Activated T-cell treated with anti-CD3 and anti-CD28 coated beads, Interleukin-2, amount 50 U/mL, for 1 hour (primary cell): ENCODE measurements at places on chromosomes 4 and X.

GRCh38 chrX:78326401-78326800, 1.0 kb downstream of the CYSLTR1 start:
- DNase-seq = no peak

DNA sequence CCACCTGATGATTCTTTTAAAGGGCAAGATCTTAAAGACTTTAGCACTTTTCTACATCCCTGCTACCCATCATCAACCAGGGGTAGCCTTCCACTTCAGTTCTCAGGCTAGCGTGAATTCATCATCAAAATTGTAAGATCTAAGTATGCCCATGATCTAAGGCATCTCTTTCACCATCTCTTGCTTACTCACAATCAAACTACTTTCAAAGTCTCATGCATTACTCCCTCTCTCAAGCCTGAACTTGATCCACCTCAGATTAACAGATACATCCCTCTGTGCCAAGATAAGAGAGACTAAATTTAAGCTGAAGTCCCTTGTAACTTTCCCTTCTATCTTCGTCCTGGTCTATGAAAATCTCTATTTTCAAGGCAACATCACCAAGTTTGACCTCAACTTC, 62.8 kb downstream of the DHX15 start:
- no peak for DNase-seq

DNA sequence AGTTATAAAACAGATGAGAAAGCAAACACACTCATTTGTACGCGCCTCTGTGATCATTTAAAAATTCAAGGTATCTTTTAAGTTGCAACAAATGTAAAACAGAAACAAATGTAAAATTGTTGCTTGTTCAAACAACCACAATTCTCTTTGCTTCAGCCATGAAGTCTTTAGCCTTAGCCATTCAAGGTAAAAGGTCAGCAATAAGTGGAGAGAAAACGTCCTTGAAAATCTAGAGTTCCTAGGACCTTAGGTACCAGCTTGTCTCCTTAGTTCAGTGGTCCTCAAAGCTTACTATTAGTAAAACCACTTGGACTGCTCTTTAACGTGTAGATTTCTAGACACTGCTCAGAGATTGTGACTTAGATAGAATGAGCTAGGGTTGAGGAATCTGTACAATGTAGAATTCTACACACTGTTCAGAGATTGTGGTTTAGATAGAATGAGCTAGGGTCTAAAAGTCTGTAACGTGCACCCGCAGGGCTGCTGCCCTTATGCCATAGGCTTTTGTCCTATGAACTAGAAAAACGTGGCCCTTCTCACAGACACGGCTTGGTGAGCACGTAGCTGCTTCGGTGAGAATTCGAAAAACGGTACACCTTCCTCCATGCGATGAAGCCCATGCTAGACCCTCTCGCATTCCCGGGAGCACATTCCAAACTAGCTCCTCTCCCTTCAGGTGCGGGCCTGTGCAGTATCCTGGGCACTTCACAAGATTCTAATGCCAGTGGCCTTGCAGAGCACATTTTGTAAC, 1.7 kb downstream of the PLAC8 start:
- peak; percentile 24 for DNase-seq

GRCh38 chr4:77145842-77146185, 11.2 kb upstream of the CCNG2 start:
- no peak for DNase-seq

DNA sequence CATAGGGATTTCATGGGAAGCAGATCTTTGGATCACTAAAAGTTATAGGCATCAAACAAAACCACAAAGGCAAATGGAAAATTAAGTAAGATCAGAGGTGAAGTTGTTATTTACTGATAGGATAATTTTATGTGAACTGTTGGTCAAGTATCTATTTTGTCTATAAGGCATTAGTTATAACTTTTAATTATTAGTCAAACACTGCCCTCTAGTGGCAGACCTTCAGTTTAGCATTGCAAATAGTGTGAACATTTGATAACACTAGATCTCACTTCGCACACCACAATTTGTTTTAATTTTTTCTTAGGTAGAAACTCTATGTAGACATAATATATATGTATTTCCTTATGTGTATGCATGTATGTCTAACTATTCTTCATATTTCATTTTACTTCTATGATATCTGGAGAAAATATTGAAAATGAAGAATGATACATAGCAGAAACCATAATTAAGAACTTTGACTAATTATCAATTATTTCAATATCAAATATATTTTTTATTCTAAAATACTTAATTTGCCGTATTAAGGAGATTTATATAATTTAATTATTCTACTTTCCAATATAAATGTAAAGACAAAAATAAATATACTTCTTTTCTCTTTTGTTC, 214.5 kb upstream of the TACR3 start:
- no peak for DNase-seq

DNA sequence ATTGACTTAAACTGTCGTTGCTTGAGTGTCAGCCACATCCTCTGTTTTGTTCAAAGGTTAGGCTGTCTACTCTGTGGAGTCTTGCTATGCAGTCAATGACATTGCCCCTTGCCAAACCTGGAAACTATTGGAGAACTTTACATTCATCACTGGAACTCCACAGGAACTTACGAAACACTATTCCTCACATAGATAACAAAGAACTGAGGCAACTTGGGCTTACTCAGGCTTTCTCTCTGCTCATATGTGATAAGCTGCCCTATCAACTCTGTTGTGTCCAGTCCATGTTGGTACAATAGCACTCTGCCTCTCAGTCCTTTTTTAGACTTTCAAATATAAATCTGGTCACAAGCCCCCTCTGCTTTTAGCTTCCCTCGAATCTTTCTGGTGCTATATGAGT, 9.4 kb downstream of the NPY5R start:
- DNase-seq = no peak

DNA sequence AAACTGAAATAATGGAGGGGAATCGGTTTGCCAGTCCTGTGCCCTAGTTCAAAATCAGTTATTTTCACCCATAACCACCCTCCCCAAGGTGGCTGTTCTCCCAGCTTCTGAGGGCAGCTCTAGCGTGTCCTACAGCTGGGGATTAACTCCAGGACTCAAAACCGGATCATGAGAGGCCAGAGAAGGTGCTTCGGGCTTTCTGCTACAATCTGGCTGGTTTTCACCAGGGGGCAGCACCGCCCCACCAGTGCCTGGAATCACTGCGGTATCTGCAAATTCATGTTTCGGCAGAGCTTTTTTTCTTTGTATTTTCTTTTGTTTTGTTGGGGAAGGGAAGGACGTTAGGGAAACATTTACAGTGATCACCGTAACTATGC, 28.4 kb downstream of the PDHA1 start:
- peak; percentile 70 for DNase-seq

DNA sequence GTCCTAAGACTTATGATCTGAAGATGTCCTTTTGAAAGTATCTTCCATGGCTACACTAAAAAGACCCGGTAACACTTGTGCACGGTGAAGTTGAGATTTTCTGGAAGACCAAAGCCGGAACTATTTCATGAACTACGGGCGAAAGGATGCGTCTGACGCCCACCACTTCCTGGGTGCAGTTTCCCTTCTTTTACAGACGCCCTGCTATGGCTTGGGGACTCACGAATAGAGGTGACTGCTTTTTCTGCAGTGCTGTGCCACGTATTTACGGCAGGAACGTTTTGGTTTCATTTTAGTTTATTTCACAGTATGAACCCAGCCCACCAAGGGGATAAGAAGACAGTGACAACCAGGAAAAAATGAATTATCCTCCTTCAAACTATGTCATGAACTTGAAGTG, 180.4 kb downstream of the AFAP1 start:
- DNase-seq = peak; percentile 56

GRCh38 chrX:1239681-1240142, 27.3 kb upstream of the CRLF2 start:
- no peak for DNase-seq

DNA sequence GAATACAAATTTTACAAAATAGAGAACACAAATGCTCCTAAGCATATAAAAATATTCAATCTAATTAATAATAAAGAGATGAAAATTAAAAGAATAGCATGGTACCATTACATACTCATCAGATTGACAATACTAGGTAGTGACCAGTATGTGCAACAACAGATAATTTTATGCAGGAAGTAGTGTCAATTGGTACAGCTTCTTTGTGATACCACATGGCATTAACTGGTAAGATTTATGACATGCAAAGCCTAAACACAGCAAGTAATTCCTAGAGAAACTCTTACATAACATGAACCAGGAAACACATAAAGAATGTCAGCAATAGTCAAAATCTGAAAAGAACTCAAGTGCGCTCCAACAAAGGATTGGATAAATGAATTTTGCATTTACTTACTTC, 26.3 kb downstream of the CXCL2 start:
- DNase-seq = no peak

- DNase-seq = no peak
These were observed 248.9 kb upstream of the FTHL17 start for GRCh38 chrX:31320740-31321139.

DNA sequence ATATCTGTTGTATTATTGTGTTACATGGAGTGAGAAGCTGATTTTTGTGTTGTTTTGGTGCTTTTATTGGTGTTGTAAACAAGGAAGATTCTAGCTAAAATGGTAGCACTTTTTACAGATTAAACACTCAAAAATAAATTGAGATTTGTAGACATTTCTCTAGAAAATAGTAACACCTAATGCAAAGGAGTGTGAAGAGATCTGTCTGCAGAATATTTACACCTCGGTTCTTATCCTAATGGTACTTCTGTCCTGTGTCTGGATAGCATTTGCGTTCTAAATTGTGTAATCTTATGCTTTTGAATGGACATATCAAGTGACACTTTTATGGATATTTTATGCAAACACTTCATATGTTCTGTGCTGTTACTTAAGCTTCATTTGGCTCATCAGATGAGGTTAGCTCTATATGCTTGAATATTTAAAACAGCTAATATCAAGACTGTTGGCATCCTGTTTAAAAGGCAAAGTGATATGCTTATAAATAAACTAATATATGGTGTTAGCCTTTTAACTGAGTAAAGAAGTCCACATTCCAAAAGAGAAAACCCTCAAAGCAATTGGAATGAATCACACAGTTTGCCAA, 6.0 kb downstream of the PCDH7 start:
- DNase-seq = no peak

- peak; percentile 39 for DNase-seq
These were observed 253.2 kb upstream of the RASGEF1B start for GRCh38 chr4:81724925-81725329.

- no peak for DNase-seq
These were observed 194.0 kb upstream of the NUDT6 start for GRCh38 chr4:123116412-123116811.

GRCh38 chr4:13546941-13547484, 2.7 kb upstream of the NKX3-2 start:
- DNase-seq = no peak

DNA sequence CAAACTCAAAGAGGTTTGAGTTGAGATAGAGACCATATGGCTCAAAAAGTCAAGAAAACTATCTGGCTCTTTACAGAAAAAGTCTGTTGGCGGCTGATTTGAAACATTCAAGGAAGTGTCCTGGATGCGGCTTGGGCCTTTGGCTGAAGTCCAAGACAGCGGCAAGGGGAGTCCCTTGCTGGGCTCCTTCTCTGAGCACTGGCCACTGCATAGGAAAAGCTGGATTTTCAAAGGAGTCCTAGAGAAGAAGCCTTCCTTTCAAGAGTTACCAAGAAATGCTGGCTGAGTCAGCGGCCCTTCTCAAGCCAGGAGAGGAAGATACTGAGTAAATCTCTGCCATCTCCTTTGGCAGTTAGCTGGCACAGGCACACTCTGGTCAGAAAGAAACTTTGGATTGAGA, 12.1 kb downstream of the APLN start:
- no peak for DNase-seq

DNA sequence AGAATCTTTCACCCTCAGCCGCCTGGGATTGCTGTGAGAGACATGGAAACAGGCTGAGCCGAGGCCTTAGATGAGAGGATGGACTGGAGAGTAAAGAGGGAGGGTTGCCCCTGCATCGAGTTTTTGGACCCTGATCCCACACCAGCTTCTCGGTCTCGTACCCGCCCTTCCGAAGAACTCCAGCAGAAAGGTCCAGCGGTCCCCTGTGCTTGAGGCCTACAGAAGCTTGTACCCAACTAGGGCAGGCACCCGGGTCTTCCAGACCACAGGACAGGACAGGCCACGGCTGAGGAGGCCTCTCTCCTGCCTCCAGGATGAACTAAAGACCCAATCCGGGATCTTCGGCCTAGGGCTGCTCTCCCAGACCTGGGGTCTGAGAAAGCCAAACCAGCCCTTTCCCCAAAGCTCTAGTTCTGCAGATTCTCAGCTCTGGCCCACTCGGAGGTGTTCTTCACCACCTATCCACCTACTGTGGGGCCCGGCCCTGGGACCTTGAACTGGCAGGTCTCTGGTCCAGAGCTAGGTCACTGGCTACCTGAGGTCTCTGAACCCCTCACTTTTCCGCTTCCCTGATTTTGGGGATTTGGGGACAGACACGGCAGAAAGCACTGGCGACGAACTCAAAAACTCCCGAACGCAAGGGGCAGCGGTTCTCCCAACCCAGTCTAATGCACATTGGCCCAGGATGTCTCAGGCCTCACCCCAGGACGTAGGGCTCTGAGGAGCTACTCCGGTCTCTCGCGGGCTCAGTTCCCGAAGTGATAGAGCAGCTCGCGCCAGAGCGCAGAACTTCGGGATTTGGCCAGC, 1.1 kb downstream of the NKX3-2 start:
- no peak for DNase-seq

DNA sequence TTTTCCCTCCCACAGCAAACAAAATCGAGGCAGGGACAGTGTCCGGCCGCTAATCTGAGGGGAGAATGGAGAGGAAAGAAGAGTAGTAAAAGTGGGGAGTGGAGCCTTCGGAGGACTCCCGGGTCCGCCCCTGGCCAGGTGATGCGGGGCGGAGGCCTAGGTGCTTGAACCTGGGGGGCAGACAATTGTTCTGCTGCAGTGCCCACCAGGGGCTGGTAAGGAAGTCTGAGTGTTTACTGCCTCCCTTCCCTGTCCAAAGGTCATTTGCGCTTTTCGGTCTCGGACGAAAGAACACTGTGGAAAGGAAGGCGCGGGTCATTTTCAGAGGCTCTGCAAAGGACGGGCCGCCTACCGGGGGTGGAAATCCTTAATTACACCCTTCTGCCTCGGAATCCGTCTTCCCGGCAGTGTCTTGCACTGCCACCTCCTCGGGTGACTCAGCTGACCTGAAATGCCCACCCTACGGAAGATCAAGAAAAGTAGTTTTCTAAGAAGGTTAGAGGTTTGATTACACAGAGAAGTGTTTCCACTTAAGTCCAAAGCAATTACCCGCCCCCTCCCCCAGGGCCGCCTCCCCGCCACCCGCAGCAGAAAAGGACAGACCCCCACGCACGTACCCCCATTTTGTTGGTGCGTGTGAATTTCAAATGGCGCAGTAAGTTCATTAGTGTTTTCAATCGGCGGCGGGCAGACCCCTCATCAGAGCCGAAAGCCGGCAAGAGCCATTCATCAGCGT, 99.9 kb upstream of the TENM3 start:
- no peak for DNase-seq

GRCh38 chr4:7781993-7782392, 157.7 kb downstream of the AFAP1 start:
- no peak for DNase-seq

DNA sequence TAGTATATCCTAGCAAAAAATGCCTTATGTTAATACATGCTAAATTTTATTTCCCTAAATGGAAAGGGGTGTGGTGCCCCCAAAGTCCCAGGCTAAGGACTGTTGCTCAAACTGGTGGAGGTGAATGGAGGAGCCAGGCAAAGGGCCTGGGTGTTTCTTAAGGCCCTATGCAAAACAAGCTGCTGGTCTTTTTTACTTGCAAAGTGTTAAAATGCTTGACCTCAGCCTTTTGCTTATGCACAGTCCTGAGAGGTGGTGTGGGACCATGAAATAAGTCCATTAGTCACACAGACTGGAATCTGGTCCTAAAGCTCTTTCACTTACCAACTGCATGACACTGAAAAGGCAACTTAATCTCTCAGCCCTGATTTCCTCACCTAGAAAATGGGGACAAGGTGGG, 223.5 kb upstream of the MBNL3 start:
- DNase-seq = no peak
